Brain microvascular endothelial cell (primary cell): ENCODE measurements at places on chromosomes 12 and 14.
A peak's percentile ranks its signal among the peaks of the same experiment; 100 is the strongest.

- no peak for DNase-seq
These were observed 2.1 kb downstream of the GMFB start for GRCh38 chr14:54486685-54487084.

- DNase-seq: no peak
These were observed 204.7 kb downstream of the BCL11B start for GRCh38 chr14:99067141-99067920.

GRCh38 chr12:1122786-1123185, 131.8 kb downstream of the ERC1 start:
- DNase-seq: no peak

DNA sequence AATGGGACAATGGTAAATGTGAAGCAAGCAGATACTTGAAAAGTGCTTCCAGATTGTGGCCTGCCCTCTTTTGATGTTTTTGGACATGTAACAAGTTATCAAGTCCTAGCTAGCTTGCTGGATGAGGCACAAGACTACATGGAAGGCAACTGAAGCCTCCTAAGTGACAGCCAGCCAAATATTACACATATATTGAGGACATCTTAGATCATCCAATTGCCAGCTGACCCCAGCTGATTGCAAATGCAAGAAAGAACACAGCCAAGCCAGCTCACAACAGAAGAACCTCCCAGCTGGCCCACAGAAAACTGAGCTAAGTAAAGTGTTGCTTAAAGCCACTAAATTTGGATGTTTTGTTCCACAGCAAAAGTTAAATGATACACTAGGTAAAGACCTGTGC, 156.9 kb downstream of the SRGAP1 start:
- DNase-seq: no peak

DNA sequence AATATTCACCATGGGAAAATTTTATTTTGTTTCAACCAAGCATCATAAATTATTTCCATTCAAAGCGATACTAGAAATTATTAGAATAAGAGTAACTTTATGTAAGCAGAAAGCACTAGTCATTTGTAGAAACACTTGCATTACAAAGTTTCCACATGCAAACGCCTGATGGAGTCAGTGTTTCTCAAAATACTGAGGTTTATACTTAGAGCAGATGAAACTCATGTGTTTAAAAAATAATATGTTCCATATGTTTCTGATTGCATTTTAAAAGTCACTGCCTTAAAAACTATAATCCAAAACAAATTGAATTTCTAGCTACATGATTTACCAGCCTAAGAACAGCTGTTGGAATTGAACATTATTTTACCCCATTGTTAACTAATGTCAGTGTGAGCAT, 1246.4 kb downstream of the SLC16A7 start:
- DNase-seq: no peak

DNA sequence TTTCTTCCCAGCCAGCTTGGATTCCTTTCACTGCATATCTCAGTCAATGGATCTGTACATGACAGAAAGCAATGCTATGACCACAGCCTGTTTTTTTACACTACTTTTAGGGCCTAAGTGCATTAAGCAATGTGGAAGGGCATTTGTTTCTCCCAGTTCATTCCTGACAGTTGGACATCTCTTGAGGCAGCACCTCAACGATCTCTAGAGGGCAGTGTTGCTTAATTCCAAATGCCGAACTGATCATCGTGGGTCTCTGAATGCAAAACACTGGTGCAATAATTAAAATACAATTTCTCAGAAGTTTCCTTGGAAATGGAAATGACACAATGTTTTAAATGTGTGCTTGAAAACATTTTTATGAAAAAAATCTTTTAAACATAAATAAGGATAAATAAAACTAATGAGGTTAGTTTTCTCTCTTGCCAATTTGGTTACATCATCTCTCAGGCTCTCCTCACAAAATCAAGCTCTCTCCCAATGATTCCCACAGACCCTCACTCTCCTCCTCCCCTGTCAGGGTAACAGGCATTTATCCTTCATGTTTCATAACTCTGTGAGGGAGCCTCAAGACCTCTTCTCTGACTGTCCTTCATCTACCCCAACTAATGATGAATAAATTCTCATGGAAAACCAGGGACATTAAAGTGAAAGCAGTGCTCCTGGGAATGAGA, 192.4 kb upstream of the SLC16A7 start:
- peak; percentile 76 for DNase-seq

DNA sequence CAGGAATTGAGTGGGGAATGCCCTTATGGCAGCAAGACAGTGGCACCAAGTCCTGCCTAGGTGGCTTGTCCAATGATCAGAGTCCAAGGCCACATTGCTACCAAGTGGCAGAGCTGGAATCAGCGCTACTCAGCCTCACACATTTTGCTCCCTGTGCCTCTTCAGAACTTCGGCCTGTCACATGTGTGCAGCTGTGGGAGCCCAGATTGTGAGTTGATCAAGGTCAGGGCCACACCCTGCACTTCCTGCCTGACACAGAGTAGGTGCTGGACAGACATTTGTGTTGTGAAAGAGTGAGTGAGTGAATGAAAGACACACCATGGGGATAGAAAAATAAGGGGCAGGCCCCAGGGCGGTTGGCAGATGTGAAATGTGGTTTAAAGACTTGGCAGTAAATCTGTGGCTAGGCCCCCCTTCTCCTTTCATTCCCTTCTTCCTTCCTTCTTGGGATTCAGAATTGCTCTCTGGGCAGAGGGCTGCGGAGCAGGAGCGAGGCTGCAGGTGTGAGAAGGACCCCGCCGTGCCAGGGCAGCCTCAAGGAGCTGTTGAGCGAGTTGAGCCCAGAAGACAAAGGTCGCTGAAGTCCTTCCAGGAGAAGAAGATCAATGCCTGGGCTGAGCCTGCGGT, 83.5 kb downstream of the SLC25A47 start:
- DNase-seq: no peak

DNA sequence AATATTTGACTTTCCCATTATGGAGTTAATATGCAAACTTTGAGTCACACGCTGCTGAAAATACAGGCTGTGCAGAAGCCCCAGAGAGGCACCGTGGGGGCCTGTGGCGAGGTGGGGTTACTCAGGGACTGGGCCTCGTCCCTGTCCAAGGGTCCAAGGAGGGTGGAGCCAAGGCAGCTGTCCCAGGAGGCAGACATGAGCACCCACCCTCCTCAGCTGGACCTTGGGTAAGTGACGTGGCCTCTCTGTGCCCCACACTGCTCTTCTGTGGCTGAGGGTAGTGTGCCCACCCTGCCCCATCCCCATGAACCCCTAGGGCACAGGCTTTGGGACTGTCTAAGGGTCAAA, 39.4 kb downstream of the FAM222A start:
- DNase-seq: no peak

- DNase-seq: peak; percentile 85
These were observed 548.6 kb upstream of the TBX3 start for GRCh38 chr12:115232455-115233156.

DNA sequence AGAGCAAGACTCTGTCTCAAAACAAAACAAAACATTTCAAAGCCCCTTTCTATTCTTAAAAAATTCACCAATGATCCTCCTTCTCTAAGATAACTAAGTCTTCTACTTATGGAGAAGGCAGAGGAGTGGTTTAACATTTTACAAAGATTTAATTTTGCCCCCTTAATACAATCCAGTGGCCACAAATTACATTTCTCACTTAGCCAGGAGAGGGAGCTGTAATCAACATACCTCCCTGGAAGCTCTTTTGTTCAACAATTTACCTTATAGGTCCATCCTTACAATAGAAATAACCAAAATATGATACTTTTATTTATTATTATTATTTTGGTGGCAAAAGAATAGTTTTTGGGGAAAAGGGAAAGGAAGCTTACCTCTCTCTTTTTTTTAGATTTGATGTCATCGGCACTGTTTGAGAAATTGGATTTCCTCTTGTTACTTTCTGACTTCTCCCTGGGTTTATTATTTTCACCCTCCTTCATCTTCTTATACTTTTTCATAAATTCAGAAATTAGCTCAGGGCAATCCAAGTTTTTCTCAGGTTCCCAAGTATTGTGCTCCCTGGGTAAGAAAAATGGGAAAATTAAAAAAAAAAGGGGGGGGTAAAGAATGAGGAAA, 28.1 kb downstream of the CBX5 start:
- DNase-seq: peak; percentile 59

DNA sequence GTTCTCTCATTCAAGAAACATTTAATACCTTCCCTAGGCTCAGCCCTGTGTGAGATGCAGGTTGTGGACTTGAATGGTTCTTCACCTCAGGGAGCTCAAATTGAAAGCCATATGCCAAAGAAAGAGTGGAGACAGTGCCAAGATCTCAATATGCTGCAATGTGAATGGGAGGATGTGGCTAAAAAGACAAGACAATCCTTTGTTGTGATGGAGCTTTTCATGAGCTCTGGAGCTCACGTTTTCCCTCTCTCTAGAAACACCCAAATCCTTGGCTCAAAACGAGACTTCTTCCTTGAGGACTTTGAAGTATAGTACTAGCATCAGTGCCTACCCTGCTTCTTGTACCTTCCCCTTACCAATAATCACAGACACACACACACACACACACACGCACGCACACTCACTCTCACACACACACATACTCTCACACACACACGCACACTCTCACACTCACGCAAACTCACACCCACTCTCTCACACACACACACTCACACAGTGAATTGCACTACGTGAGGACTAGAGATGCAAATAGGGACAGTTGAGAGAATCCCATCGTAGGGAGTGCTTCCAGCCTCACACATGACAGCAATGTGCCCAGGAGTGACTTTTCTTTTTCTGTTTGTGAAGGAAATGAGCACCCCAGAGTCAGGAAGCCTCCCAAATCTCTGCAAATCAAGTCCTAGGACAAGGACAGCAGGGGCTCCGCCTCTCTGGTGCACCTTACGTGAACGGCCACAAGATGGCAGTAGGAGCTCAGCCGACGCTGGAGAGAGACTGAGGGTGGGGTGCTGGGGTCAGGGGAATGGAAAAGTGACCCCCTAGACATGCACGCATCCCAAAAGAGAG, 231.4 kb downstream of the PCNX1 start:
- peak; percentile 25 for DNase-seq

- DNase-seq: peak; percentile 47
These were observed 21.3 kb upstream of the RFLNA start for GRCh38 chr12:124273630-124274029.

- DNase-seq: no peak
These were observed 583.1 kb upstream of the SEL1L start for GRCh38 chr14:82116721-82117120.

DNA sequence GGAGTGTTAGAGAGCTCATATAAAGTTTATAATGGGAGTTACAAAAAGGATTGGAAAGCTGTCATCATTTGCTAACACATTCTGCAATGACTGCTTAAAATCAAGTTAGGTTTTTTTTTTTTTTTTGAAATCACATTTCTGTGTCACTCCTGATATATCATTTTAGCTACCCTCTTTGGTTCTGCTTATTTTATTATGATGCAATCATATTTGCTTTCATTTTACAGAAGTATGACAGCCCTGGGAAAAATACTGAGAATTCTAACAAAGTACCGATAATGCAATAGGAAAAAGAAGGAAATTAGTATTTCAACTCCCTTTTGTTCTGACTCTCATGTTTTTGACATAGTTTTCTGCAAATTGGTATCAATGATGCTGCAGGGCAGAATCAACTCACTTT, 71.6 kb upstream of the MDGA2 start:
- DNase-seq: no peak

GRCh38 chr12:3881281-3881950, 8.2 kb upstream of the PARP11 start:
- no peak for DNase-seq

DNA sequence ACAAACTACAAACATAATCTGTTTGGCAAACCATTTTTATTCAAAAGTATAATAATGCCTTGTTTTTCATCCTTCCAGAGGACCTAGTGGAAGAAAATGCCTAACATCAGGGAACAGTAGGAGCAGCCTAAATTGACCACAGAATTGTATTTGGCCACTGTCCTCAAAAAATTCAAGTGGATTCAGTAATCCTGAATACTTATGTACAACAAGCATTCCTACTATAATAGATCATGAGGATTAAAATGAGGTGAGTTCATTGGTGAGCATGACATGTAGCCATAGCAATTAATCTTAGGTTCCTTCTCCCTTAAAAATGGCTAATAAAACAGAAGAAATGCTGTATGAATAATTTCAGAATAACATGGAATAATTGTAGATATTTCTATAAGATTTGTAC, 209.3 kb downstream of the DAD1 start:
- DNase-seq: no peak

- no peak for DNase-seq
These were observed 165.5 kb upstream of the NOS1 start for GRCh38 chr12:117526757-117527478.

- DNase-seq: no peak
These were observed 35.5 kb downstream of the ATF7 start for GRCh38 chr12:53590652-53591051.

DNA sequence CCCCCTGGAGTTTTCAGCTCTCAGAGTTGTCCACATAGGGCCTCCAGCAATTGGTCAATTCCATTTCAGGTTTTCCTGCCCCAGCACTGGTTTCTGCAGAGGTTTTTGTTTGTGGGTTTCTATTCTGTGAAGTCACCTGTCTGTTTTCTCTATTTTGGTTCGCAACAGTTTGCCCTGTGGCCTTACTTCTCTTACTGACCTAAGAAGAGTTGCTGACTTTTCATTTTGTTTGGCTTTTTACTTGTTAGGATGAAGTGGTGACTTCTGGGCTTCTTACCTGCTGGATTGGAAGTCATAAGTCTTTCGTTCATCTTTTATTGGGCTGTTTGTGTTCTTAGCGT, 196.4 kb upstream of the PARP11 start:
- no peak for DNase-seq

DNA sequence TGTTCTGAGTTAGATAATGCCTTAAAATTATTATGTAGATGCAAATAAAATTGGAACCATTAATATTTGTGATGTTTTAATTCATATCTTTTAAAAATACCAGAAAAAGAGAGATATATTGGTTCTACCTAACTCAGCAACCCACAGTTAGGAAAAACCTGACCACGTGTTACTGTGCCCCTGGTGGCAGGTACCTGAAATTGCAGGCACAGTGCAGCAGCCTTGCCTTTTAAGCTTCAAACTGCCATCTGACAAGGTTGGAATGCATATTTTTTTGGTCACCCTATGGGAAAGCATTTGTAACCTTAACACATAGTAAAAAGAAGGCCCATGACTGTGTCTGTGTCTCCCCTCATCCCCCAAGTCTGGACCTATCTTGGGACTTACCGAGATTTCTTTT, 109.4 kb upstream of the NOS1 start:
- no peak for DNase-seq

GRCh38 chr14:75181293-75182062, 5.1 kb upstream of the TMED10 start:
- no peak for DNase-seq
